Stimulated activated CD8-positive, alpha-beta memory T cell treated with anti-CD3 and anti-CD28 coated beads, Interleukin-4, amount 100 ng/mL, for 1 hour (primary cell): ENCODE measurements at places on chromosomes 2 and 18.

DNA sequence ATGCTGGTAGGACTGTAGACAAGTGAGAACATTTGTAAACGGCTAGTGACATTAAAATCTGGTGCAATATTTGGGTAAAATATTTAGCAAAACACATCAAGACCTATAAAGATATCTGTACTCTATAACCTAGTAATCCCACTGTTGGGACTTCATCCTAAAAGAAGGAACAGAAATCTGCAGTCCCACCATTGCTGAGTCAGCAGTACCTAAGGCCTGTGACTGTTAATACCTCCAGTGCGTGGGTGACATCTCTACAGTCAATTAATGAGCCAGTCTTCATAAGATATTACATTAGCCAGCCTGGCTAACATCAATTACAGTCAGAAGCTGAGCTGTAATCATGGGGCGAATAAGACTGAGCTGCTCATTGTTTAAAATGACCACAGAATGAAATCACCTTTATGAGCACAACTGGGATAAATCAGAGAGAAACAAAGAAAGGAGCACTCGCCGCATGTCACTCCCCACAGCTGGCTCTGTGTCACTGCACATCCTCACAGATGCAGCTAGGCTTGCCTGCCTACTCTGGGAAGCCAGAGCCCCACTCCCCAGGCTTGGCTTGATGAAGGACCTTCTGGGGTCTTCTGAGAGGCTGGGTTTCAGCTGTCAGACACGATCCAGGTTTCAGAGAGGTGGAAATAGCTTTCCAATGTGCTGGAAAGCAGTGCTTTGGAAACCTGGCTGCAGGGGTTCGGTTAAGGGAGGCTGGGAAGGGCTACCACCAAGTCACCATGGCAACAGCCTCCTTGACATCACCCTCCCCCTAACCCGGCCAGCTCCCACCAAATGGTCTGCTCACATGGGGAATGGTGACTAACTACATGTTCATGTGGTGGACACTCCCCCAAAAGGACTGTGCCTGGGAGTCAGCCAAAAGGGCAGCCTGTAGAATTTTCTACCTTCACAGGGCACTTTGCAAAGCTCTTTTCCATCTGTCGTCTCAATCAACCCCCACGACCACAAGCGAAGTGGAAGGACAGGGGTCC is 145.0 kb downstream of the ZBTB7C start:
- DNase-seq: no peak

- no peak for DNase-seq
Observed at GRCh38 chr2:18208956-18209355, 330.5 kb downstream of the KCNS3 start.

- DNase-seq: no peak
Observed at GRCh38 chr2:17164550-17164949, 353.7 kb downstream of the RAD51AP2 start.

DNA sequence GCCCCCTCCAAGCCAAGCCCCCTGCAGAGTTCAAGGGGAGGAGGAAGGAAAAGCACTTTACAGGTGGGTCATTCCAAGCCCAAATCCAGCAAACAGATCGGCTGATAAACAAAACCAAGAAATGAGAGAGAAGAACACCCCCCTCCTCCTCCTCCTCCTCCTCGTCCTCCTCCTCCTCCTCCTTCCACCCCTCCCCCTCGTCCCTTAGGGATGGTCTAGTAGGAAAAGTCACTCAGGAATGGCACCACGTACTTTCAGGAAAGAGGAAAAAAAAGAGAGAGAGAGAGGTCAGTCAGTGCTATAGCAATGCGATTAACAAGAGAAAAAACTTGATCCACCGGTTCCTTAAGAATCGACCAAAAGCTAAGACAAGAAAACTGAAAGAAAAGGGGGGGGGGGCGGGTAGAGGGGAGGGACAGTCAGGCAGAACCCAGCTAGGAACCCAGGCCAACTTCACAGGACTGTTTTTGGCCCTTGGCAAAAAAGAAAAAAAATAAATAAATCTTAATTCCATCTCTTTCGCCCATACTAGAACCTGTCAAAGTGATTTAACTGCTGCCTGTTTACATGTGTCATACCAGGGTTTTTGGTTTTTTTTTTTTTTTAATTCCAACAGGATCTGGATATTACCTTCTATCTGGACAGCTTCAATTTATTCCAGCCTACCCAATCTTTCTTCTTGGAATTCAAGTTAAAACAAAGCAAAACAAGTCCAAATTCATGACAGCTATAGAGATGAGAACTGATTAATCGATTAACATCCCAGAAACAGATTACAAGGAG is 906 bp downstream of the IKZF2 start:
- DNase-seq: no peak

GRCh38 chr2:217167531-217167930 is 307.7 kb upstream of the TNP1 start:
- no peak for DNase-seq

GRCh38 chr18:57624988-57625387 is 3.4 kb upstream of the NARS1 start:
- DNase-seq: no peak

GRCh38 chr18:37539236-37539635 is 26.4 kb downstream of the CELF4 start:
- DNase-seq: no peak

GRCh38 chr2:220663065-220663464 is 909.0 kb downstream of the EPHA4 start:
- DNase-seq: no peak

DNA sequence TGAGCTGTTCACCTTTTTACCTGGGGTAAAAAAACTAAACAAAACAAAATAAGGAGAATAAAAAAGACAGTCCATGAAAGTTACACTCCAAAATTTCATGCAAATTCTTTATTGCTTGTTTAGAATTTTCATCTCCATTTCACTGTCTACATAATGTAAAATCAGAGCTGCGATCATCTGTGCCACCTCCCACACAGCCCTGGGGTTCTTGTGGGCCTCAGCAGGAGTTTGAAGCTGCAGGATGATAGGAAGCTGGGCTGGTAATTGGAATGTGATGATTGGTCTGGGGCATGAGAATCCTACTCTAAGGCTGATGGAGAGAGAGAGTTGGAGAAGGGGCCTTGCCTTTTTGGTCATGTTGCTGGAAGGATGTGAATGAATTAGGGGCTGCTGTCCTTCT is 4.2 kb upstream of the LHCGR start:
- DNase-seq: no peak

GRCh38 chr2:7670905-7671641 is 753.9 kb downstream of the RNF144A start:
- DNase-seq: no peak

DNA sequence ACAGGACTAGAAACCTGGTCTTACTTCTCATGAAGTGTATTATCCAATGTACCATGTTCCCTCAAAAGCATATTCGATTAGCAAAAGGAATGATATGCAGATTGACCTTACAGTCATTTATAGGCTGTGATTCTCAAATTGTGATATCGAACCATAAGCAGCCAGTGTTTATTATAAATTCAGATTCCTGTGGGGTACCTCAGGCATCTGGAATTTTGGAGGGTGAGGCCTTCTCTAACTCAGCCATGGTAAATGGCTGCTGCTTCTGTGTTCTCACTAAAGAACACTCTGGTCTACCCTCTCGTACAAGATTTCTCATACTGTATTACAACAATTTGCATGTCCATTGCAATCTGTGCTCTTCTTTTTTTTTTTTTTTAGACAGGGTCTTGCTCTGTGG is 84.5 kb downstream of the PRPF40A start:
- no peak for DNase-seq

DNA sequence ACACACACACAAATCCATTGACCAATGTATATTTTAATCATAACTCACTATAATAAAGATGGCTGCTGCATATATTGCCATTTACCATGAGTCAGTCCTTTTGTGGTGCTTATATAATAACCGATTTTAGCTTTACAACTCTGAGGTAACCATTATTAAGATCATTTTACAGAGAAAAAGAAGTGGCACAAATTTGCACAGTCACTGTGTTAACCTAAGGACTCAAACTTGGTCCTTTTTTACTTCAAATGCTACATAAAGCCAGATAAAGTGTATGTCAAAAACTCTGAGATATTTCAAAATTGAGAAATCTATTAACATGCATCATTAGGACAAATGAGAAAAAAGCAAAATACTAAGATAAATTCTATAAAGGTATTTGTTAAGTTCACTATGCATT is 923.7 kb downstream of the NRXN1 start:
- no peak for DNase-seq

- no peak for DNase-seq
Observed at GRCh38 chr18:42228581-42228980, 273.5 kb downstream of the PIK3C3 start.

DNA sequence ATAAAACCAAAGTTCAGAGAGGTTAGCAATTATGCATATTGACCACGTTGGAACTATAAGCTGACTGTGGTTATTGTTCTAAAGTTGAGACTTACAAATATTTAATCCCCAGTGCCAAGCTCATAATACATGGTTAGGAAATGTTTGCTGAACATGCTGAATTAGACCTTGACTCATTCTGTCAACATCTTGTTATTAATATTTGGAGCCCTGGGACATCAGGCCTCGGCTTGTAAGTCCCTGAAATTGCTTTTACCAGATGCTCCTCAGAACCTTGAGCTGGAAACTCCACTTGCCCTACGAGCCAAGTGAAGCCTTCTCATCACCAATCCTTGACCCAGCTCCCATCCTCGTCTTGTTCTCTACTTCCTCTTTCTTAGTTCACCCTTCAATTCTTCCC is 21.2 kb downstream of the DYNAP start:
- no peak for DNase-seq

GRCh38 chr2:165560377-165560988 is 91.0 kb downstream of the CSRNP3 start:
- DNase-seq: no peak

DNA sequence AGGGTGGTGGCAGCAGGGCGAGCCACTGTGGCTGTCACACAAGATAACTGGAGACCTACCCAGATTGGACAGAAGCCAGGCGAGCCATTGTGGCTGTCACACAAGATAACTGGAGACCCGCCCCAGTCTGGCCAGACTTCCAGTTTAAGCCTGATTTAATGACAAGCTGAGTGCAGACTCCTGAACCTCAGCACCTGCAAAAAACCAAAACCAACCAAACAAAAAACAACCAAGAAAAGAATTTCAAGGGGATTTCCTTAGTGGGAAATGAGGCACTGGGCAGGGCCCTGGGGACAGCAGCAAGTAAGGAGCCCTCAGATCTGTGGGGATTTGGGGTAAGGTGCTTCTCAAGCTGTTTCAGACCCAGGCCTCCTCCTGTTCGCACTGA is 95.2 kb upstream of the BOD1L2 start:
- no peak for DNase-seq

DNA sequence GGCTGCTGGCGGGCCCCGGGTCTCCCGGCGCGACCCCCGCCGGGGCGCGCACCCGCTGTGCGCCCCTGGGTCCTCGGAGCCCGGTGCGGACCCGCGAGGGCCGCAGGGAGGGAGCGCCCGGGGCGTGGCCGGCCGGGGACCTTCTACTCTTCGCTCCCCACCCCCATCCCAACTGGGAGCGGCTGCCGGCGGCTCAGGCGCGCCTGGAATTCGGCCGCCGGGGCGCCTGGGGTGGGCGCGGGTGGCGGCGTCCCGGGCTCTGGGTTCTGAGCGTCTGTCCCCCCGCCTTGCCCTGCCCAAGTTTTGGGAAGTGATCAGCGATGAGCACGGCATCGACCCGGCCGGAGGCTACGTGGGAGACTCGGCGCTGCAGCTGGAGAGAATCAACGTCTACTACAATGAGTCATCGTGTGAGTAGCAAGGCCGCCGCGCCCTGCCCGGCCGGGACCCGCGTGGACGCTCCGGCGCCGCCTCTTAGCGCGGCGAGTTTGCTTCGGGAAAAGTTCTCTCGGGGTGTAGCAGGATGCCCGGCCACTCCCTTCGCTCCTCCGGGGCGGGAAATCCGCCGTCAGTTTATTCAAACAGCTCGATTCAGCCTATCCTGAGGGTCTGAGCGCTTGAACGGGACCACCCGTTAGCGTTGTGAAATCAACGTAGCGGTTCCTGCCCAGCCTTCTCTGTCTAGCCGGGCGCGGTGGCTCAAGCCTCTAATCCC is 502 bp downstream of the TUBB6 start:
- DNase-seq: no peak

DNA sequence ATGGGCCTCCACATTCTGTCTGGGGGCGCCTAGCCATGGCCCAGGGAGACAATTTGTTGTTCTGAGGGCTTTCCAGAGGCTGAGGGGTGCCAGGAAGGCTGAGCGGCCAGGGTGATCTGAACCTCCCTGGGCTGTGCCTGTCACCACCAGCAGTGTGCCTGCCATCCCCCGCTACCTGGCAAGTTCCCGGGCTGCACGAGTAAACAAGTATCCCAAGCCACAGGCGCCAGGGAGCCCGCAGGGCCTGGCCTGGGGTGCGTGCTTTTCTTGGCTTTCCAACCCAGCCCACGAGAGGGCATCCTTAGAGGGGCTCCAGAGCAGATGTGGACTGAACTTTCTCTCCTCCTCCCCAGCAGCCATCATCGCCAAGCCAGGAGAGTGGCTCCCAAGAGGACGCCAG is 35.1 kb upstream of the B3GNT7 start:
- no peak for DNase-seq

DNA sequence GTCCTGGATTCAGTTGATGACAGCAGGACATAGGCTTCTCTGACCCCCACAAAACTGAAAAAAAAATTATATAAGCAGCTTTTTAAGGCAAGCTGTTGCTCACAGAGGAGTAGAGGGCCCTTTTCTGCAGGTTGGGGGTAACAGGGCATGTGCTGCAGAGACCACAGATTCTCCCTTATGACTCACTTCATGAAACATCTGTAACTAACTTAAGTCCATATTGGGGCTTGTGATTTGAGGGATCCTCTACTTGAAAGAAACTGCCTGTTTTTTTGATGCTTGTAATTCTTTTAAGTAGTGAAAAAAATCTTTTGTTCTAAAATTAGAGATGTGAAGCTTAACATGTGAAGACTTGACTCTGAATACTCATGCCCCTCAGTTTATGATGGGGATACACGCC is 33.4 kb downstream of the XRCC5 start:
- DNase-seq: no peak

DNA sequence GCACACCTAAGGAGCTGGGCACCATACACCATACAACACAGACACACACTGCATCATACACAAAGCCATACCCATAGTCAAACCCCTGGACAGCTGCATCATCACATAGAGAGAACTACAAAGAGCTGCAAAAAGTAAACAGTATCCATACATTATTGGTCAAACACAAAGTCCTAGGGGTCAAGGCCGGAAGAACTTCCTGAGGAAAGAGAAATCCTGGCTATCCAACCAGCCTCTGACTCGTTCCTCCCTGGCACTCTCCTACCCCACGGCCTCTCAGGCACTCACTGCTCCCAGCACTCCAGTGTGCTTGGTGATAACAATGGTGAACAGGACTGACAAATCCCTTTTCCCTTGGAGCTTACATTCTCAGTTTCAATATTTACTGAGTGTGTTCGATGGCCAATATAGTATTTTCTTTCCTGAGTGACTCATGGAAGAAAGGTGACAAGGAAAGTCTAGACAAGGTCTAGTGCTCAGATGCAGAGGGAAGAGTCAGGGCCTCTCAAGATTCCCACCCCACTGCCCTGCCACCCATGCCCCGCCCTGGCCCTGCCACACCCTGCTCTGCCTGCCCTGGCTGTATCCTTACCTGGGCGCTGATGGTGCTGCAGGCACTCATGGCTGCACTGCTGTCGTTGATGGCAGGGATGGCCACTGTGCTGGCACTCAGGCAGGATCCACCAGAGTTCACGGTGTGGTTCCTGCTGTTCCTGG is 3.4 kb downstream of the CFAP65 start:
- no peak for DNase-seq
